ENCODE measurements at places on chromosomes 16 and 17. TPM values are rescaled to one million over a fixed set of nuclear protein-coding genes. Genes with fewer than 3 reads are reported as not detected.

DNA sequence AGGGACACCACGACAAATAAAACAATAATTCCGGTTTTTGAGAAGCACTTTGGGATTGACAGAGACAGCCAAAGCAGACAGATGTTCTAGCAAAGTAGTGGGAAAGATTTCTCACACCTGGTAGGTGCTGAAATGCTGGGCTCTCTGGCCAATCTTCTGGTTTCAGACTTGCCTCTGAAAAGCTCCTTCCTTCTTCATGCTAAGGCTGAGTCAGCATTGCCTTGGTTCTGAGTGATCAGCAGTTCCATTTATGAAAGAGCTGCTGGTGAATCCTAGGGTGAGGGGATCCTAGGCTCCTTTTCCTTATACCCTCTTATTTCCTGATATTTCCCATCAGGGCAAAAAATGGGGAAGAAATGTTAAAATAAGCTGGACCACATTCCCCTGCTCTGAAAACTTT lies 268.7 kb upstream of the SALL1 start:
- DNase-seq: no peak

DNA sequence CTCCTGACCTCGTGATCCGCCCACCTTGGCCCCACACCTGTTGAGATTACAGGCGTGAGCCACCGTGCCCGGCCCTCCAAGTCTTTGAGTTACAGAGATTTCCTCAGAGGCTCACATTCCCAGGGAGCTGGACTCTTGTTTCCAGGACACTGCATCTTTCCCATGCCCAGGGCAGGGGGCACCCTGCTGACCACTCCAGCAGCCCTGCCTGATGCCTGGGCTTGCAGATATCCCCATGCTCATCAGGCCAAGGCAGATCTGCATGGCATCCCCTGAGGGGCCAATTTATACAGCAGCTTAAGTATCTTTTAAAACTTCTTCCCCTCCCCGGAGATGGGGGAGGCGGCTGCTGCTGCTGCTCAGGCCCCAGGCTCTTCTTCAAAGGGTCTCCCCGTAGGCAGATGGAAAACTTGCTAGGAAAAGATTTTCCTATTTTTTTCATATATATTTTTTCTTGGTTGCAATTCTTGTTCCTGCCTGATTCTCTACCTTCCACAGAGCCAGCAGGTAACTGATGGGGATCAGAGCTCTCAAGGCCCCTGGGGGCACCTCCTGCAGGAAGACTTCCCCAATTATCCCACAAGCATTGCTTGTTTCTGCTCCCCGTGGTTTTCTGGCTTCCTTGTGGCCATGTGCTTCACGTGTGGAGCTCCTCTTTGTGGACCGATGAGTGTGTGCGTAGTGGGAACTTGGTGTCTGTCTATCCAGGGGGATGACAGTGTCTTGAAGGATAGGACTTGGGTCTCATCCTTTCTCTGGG lies 102.2 kb upstream of the SDK2 start:
- DNase-seq: no peak

DNA sequence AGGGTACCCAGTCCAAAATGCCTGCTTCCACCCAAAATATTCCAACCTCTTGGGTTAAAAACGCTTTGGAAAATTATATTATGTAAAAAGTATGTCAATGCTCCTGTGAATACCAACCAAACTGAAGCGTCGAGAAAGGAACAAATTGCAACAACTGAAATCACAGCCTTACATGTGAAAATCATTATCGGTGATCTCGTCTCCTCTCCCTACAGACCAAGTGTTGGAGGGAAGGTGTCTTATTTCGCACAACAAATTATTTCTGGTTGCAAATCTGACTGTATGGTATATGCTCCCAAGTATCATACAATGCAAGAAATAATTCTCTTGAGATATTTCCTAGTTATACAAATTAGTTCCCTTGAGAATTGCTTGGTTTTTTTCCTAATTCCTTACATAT lies 89.3 kb upstream of the CDYL2 start:
- DNase-seq: no peak

GRCh38 chr16:20833086-20833485 lies 26.8 kb downstream of the REXO5 start:
- DNase-seq: no peak

- no peak for DNase-seq
Observed at GRCh38 chr16:20875355-20875650, 24.9 kb downstream of the DCUN1D3 start.

GRCh38 chr16:27313422-27314160 lies at the start of gene IL4R:
IL4R (plus strand) TSS chr16:27313974; CDS start chr16:27340204, 26,230 bp downstream.
- DNase-seq: no peak

Gene KRT14
- total RNA-seq: not detected

All from NCI-H460 (cell line).